ENCODE measurements at places on chromosomes 16 and 17.

- DNase-seq, result no peak
Measured at GRCh38 chr16:22638393-22639206, 127.9 kb downstream of the NPIPB5 start.

GRCh38 chr16:526181-527014, 1.1 kb upstream of the CAPN15 start:
- DNase-seq, result peak; percentile 36

DNA sequence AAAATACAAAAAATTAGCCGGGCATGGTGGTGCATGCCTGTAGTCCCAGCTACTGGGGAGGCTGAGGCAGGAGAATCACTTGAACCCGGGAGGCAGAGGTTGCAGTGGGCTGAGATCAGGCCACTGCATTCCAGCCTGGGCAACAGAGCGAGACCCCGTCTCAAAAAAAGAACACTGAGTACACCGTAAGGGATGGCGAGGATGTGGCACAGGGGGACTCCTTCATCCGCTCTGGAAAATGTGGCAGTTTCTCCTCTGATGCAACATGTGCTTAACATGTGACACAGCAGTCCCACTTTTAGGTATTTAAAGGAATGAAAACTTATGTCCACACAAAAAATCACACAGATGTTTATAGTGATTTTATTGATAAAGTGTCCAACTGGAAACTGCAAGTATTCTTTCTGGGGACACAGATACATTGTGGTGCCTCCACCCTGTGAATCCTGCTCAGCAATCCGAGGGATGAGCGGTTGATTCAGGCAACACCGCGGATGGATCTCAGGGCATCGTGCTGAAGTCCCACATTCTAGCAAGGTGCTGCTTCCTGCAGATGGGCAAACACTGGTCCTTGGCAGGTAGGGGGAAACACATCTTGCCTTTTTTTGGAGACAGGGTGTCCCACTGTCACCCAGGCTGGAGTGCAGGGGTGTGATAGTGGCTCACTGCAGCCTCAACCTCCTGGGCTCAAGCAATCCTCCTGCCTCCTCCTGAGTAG, 3.5 kb upstream of the C16orf95 start:
- DNase-seq, result no peak

GRCh38 chr17:32933881-32934280, 5.9 kb downstream of the TMEM98 start:
- no peak for DNase-seq

DNA sequence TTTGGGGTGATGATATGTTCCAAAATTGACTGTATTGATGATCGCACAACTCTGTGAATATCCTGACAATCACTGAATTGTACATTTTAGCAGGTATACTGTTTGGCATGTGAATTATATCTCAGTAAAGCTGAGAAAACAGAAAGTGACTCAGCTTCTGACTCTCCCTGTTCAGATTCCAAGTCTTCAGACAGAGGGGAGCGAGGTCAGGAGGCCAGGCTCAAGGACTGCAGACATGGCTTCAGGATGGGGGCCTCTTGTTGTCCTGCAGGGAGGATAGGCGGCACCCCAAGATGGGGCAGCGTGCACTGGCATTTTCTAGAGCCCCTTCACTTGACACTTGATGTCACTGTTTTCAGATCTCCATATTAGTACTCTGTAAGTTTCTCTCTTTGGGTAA, 45.6 kb downstream of the KNOP1 start:
- DNase-seq, result no peak

DNA sequence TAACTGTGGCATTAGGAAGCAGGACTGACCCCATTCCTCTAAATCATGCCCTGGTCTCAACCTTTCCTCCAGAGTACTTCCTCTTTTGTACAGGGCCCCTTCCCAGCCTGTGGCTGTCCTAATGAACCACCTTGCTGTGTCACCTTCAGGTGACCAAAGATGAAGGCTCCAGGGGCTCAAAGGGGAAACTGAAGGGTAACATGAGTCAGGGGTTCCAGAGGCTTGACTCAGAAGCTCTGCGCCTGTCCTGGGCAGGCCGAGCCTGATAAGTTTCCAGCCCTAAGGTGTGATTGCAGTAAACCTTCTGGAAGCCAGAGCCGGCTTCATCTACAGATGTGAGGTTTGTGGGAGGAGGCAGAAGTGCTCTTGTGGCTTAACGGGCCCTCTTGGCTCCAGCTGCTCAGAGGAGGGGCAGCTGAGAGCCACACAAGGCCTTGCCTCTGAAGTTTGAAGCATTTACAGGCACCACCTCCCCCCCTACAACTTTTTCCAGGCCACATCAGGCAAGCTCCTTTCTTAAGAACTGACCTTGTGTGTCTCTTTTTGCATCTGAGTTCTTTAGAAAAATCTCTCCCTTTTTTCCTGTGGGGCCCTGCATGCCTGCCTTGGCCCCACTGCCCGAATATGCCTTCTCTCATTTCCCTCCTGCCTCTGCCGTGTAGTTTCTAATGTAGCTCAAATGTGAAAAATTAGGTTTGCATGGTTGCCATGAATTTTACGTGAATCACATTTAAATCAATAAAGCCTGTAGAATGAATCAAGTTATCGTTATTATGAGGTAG, 149.9 kb downstream of the CLEC16A start:
- DNase-seq, result peak; percentile 89

GRCh38 chr16:1188432-1189189, 35.7 kb downstream of the CACNA1H start:
- peak; percentile 43 for DNase-seq

- DNase-seq, result peak; percentile 41
Measured at GRCh38 chr16:546909-547770, 13.1 kb upstream of the PRR35 start.

- DNase-seq, result no peak
Measured at GRCh38 chr16:57786632-57787518, 15.4 kb downstream of the KIFC3 start.

- DNase-seq, result no peak
Measured at GRCh38 chr17:76056882-76057281, 15.4 kb downstream of the SRP68 start.

- DNase-seq, result no peak
Measured at GRCh38 chr16:67299269-67299668, 19.9 kb downstream of the PLEKHG4 start.

GRCh38 chr17:71934520-71934919, 186.3 kb upstream of the SOX9 start:
- no peak for DNase-seq

DNA sequence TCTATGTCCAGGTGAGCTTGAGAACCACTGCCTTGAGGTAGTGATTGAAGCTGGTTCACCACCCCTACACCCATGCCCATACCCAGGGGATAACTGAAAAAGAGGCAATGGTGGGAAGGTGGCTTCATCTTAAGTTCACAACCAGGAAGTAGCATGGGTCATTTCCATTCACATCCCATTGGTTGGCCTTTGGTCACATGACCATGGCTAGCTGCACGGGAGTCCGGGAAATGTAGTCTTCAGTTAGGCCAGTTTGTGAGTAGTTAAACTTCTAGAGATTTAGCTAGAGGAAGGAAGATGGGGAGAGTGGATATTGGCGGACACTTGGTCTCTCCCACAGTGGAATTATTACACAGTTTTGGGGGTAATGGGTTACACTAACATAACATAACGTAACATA, 92.9 kb downstream of the RGS9 start:
- DNase-seq, result no peak

GRCh38 chr17:76700617-76701470, 9.9 kb downstream of the MXRA7 start:
- no peak for DNase-seq

DNA sequence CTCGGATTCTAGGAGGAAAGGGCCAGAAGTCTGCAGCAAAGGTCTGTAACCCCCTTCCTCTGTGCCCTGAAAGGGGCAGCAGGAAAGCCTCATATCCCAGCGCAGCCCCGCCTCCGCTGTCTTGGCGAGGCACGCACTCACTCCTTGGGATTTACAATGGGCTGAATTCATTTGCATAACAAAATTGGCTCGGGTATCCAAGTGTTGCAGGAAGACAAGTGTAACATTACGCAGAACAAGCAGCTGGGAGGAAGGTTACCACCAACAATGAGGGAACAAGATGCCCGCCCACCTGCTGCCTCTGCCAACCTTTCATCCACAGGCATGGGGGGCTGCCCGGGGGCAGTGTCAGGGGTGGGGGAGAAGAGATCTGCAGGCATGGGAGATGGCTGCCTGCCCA, 130.4 kb downstream of the MRM1 start:
- DNase-seq, result no peak

DNA sequence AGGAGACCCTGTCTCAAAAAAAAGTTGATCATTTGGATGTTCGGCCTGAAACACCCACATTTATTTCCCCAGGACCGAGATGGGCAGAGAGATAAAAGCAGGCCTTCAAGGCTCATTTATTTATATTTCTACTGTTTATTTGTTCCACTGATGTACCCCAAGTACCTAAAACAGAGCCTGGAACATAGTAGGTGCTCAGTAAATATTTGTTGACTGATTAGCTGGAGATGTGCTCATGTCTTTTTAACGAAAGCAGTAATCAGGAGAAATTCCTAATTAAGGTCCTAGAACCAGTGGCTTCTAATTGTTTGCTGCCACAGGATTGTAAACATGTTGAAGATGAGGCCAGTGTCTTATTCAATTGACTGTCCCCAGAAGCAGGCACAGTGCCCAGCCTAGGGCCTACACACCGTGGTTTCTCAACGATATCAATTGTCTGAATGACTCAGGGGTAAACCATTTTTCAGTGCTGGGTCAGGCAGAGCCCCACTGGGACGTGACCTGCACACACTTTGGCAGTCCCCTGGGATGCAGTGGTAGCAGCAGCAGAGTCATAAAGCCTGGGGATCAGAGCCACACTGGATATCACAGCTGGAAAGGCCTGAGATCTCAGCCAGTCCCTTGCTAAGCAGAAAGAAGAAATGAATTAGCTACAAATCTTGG, 34.8 kb downstream of the SOST start:
- DNase-seq, result no peak

GRCh38 chr16:70437582-70438557, 1.0 kb downstream of the ST3GAL2 start:
- DNase-seq, result peak; percentile 21

GRCh38 chr16:24540602-24541210, 1.3 kb downstream of the RBBP6 start:
- DNase-seq, result peak; percentile 43

DNA sequence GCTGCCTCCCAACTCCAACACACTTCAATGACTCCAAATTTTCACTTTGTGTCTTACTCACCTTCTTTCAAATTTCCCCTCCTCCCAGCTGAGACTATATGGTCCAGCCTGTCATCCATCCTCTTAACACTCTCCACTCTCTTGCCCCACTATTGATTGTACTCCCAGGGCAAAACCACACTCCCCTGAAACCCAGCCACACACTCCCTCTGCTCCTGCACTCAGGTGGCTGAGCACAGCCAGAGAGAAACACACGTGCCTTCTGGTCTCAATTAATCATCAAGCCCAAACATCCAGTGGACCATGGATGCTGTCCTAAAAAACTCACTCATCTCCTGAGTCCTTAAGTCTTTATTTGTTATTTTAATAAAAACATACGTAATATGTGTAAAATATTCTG, 1026.4 kb downstream of the KCNJ18 start:
- DNase-seq, result no peak

DNA sequence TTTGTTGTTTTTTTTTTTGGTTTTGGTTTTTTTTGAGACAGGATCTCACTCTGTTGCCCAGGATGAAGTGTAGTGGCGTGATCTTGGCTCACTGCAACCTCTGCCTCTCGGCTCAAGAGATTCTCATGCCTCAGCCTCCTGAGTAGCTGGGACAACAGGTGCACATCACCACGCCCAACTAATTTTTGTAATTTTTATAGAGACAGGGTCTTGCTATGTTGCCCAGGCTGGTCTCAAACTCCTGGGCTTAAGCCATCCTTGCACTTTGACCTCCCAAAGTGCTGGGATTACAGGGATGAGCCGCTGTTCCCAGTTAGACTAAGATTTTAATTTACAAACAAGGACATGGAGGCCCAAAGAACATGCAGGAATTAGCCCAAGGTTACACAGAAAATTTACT, 91.8 kb upstream of the NOL11 start:
- no peak for DNase-seq

DNA sequence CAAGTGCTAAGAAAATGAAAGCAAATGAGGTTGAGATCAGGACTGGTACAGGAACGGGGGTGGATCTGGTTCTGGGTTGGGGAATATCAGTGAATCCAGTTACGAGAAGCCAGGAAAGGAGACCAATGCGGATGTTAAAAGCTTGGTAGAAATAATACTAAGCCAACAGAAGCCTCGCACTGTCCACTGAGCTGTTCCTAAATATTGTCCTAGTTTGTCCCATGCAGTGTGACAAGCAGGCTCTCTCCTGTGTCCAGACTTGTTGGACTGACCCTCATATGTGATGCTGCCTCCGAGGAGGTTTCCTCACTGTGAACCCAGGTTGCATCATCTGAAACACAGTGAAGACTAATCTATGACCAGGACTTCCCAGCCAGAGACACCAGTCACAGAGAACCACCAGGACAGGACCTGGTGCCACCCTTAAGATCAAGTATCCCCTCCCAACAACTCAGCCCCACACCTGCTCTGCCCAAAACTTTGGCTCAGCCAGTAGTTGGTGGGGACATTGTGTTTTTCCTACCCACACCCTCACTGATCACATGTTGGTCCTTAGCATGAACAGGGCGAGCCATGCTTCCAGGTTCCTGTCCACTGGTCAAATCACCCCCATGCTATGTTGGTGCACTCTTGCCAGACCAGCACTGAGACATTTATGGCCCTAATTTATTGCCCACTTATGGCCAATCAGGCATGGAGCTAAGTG, 32.7 kb upstream of the SCNN1B start:
- DNase-seq, result no peak

DNA sequence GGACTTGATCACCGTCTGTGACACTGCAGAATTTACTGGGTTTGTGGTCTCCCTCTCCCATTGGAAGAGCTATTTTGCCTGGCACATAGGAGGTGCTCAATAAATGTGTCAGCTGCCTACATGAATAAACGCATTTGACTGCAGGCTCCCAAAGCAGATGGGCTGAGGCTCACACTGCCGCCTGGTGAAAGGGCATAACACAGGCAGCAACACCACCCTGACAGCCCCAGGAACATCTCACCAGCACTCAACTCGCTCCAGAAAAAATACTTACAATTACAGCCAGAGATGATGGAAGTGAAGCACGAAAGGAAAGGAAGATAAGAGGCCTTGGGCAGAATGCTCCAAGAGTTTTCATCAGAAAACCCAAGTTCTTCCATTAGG, 73.9 kb downstream of the RPH3AL start:
- no peak for DNase-seq

All from activated CD4-positive, alpha-beta T cell treated with anti-CD3 and anti-CD28 coated beads, Interleukin-2, Interleukin-6, amounts not matched to agents 100 ng/mL and 50 ng/mL, durations not matched to agents 16 hours and 8 hours (primary cell).